ENCODE measurements at places on chromosomes 5 and 9.

GRCh38 chr9:32584784-32585183, 11.8 kb upstream of the NDUFB6 start:
- H3K4me1 ChIP-seq, result no peaks in the 10 kb centered on the region
- H3K36me3 ChIP-seq, result no peaks in the 10 kb centered on the region
- H3K27ac ChIP-seq, result no peak overlapping the region
- H3K4me3 ChIP-seq, result no peak overlapping the region
- no peak for DNase-seq
- no peaks in the 10 kb centered on the region for H3K27me3 ChIP-seq

- no peak for DNase-seq
- H3K4me1 ChIP-seq, result no peaks in the 10 kb centered on the region
- H3K27me3 ChIP-seq, result no peaks in the 10 kb centered on the region
- H3K27ac ChIP-seq, result no peak overlapping the region
- no peak overlapping the region for H3K4me3 ChIP-seq
- no peaks in the 10 kb centered on the region for H3K36me3 ChIP-seq
These were observed 55.9 kb downstream of the RASGEF1C start for GRCh38 chr5:180153099-180153498.

GRCh38 chr9:110330484-110331105, 7.1 kb downstream of the TXNDC8 start:
- H3K27ac ChIP-seq, result no peak overlapping the region
- no peaks in the 10 kb centered on the region for H3K4me1 ChIP-seq

- no peaks in the 10 kb centered on the region for H3K4me1 ChIP-seq
- peaks cover 41% of the 10 kb centered on the region for H3K36me3 ChIP-seq
- H3K27me3 ChIP-seq, result no peaks in the 10 kb centered on the region
- H3K27ac ChIP-seq, result peak overlapping the region; percentile 19
These were observed 58.1 kb downstream of the LRSAM1 start for GRCh38 chr9:127509261-127509954.

- DNase-seq, result no peak
- no peak overlapping the region for H3K27ac ChIP-seq
- H3K36me3 ChIP-seq, result no peaks in the 10 kb centered on the region
- no peaks in the 10 kb centered on the region for H3K4me1 ChIP-seq
These were observed 102.5 kb upstream of the DHFR start for GRCh38 chr5:80757290-80757689.

DNA sequence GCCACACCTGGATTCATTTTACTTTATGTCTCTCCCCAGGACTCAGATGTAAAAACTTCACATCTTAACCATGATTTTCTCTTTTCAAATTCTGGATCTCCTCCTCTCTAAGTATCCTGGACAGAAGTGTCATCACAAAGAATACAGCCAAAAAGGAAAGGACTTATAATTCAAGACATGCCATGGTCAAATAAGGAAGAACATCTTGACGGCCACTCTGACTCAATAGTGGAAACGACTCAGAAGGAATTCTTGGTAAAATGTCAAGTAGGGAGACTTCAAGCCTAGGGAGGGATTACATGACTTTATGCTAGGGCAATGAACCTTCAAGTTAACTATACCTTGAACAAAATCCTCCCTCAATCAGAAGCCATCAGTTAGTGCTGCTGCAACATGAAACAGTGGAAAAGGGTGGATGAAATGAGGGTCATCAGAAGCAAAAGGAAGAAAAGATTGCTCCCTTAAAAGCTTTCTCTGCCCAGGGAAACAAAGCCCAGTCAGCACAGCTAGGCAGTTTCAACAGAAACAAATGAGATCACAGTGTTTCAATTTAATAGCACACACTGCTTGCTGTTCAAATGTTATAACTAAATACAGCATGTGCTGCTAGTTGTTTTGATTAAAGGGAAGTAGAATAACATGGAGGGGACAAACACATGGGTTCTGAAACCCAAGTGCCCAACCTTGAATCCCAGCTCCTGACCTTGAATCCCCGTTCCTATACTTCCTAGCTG, 101.4 kb downstream of the LPAR1 start:
- H3K27ac ChIP-seq, result no peak overlapping the region
- no peak overlapping the region for H3K4me3 ChIP-seq
- no peak for DNase-seq
- no peaks in the 10 kb centered on the region for H3K27me3 ChIP-seq
- H3K4me1 ChIP-seq, result peaks cover 7% of the 10 kb centered on the region

- H3K27me3 ChIP-seq, result no peaks in the 10 kb centered on the region
- H3K4me1 ChIP-seq, result no peaks in the 10 kb centered on the region
These were observed 128.7 kb downstream of the SPOCK1 start for GRCh38 chr5:137370096-137371071.

DNA sequence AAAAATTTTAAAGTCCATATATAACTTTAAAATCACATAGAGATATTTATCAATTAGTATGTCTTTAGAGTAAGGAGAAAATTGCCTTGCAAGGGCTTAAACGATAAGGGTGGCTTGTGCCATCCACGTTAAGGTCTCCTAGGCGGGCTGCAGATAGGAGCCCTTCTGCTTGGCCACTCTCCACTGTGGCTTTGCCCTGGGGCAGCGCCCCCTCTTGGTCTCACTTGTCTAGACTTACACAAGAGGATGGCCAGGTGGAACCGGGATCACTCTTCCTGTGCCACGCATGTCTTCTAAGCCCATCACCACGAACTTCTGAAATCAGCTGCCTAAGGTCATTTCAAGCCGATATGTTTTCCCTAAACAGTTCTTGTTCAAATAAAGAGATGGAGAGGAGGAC, 2.9 kb downstream of the FPGS start:
- DNase-seq, result peak; percentile 67
- no peak overlapping the region for H3K27ac ChIP-seq
- peaks cover 4% of the 10 kb centered on the region for H3K36me3 ChIP-seq
- H3K27me3 ChIP-seq, result no peaks in the 10 kb centered on the region

- no peaks in the 10 kb centered on the region for H3K27me3 ChIP-seq
- H3K36me3 ChIP-seq, result no peaks in the 10 kb centered on the region
These were observed 1244.1 kb upstream of the ACO1 start for GRCh38 chr9:31140316-31140715.

- H3K27ac ChIP-seq, result no peak overlapping the region
- no peaks in the 10 kb centered on the region for H3K4me1 ChIP-seq
- no peaks in the 10 kb centered on the region for H3K27me3 ChIP-seq
These were observed 87.0 kb upstream of the SPRY4 start for GRCh38 chr5:142411656-142412425.

DNA sequence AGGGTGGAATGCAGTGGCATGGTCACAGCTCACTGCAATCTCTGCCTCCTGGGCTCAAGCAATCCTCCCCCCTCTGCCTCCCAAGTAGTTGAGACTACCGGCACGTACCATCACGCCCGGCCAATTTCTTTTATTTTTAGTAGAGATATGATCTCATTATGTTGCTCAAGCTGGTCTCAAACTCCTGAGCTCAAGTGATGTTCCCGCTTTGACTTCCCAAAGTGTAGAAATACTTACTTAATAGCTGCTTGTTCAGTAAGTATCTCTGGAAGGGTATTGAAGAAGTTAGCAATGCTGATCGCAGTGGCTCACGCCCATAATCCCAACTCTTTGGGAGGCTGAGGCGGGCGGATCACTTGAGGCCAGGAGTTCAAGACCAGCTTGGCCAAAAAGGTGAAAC, 35.7 kb upstream of the PLIN2 start:
- no peak overlapping the region for H3K4me3 ChIP-seq
- no peaks in the 10 kb centered on the region for H3K27me3 ChIP-seq
- H3K4me1 ChIP-seq, result peaks cover 13% of the 10 kb centered on the region
- no peaks in the 10 kb centered on the region for H3K36me3 ChIP-seq

DNA sequence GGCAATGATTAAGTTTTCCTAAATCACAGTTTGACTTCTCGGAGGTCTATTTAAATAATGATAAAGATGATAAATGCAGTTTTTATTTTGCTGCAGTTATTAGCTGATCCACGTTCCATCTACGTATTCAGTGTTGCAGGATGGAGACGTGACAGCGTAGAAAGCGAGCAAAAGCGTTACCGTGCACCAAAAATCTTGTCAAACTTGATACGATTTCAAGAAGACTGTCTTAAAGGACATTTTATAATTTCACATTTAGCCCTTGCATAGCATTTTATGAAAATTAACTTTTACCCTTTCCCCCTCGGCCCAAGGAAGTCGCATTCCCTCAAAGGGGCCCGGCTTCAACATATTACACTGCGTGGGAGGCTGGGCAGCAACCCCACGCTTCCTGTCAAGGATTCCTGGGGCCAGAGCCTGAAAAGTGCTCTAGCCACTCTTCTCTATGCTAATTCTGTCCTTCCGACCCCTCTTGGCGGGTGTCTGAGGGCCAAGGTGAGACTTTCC, 7.1 kb upstream of the PURA start:
- H3K36me3 ChIP-seq, result no peaks in the 10 kb centered on the region
- H3K4me1 ChIP-seq, result peaks cover 30% of the 10 kb centered on the region
- peak overlapping the region; percentile 98 for H3K27ac ChIP-seq
- no peak overlapping the region for H3K4me3 ChIP-seq
- no peak for DNase-seq

- no peak for DNase-seq
- H3K27ac ChIP-seq, result no peak overlapping the region
- H3K36me3 ChIP-seq, result no peaks in the 10 kb centered on the region
- no peak overlapping the region for H3K4me3 ChIP-seq
These were observed 43.1 kb upstream of the ELL2 start for GRCh38 chr5:96004754-96005153.

- no peaks in the 10 kb centered on the region for H3K27me3 ChIP-seq
- H3K4me3 ChIP-seq, result no peak overlapping the region
- H3K27ac ChIP-seq, result no peak overlapping the region
- H3K4me1 ChIP-seq, result no peaks in the 10 kb centered on the region
These were observed 50.1 kb downstream of the DRD1 start for GRCh38 chr5:175393897-175394296.

DNA sequence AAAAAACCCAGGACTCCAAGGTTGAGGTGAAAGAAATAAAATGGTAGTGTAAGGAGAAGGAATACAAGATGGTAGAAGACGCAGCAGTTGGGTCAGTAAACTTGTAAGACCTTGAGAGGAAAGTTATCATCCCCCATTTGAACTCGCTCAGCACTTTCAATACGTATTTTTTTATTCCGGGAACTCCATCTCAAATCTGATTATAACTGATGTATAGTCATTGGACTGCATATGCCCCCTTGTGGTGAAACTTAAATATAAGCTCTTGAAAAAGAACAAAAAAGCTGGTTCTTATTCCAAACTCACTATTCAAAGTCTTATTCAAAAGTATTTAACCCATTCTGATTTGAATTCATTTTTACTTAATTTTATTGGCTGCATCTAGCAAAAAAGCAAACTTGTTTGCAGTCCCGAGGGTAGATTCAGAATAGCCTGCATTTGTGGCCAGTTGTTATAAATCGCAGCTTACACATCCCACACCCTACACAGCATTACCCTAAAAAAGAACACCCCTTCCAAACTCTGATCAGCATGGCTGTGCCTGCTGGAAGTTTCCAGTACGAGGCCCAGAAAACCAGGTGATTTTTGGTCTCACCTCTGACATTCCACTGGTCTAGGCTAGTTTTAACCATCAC, 118.0 kb downstream of the ESM1 start:
- no peaks in the 10 kb centered on the region for H3K36me3 ChIP-seq
- no peaks in the 10 kb centered on the region for H3K27me3 ChIP-seq
- H3K27ac ChIP-seq, result no peak overlapping the region
- H3K4me1 ChIP-seq, result peaks cover 5% of the 10 kb centered on the region
- no peak overlapping the region for H3K4me3 ChIP-seq
- no peak for DNase-seq

GRCh38 chr9:20290257-20290656, 332.0 kb downstream of the MLLT3 start:
- no peaks in the 10 kb centered on the region for H3K36me3 ChIP-seq
- no peak for DNase-seq

DNA sequence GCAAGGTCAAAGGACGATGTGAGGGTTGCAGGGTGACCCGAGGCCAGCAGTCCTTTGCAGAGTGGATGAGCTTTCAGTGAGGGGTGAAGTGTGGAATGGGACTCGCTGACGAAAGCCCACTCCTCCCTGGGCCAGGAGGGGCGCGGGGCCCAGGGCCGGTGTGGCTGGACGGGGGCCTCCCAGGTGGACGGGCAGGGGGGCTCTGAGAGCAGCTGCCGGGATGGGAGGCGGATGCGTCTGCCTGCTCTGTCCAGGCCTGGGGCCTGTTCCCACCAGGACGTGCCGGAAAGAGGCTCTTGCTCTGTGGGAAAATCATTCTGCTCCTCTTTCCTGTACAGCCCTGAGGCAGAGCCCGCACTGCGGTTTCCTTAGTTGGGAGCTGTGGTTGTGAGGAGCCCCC, 24.3 kb downstream of the IRX4 start:
- no peak for DNase-seq
- no peak overlapping the region for H3K27ac ChIP-seq
- no peak overlapping the region for H3K4me3 ChIP-seq
- no peaks in the 10 kb centered on the region for H3K4me1 ChIP-seq

- H3K4me3 ChIP-seq, result no peak overlapping the region
- no peaks in the 10 kb centered on the region for H3K36me3 ChIP-seq
- H3K4me1 ChIP-seq, result no peaks in the 10 kb centered on the region
- H3K27ac ChIP-seq, result no peak overlapping the region
- H3K27me3 ChIP-seq, result no peaks in the 10 kb centered on the region
- no peak for DNase-seq
These were observed 212.9 kb downstream of the ARRDC3 start for GRCh38 chr5:91170266-91170665.

- no peak overlapping the region for H3K4me3 ChIP-seq
- H3K27ac ChIP-seq, result no peak overlapping the region
- no peak for DNase-seq
- no peaks in the 10 kb centered on the region for H3K27me3 ChIP-seq
These were observed 2.0 kb upstream of the DBH start for GRCh38 chr9:133634081-133634691.

DNA sequence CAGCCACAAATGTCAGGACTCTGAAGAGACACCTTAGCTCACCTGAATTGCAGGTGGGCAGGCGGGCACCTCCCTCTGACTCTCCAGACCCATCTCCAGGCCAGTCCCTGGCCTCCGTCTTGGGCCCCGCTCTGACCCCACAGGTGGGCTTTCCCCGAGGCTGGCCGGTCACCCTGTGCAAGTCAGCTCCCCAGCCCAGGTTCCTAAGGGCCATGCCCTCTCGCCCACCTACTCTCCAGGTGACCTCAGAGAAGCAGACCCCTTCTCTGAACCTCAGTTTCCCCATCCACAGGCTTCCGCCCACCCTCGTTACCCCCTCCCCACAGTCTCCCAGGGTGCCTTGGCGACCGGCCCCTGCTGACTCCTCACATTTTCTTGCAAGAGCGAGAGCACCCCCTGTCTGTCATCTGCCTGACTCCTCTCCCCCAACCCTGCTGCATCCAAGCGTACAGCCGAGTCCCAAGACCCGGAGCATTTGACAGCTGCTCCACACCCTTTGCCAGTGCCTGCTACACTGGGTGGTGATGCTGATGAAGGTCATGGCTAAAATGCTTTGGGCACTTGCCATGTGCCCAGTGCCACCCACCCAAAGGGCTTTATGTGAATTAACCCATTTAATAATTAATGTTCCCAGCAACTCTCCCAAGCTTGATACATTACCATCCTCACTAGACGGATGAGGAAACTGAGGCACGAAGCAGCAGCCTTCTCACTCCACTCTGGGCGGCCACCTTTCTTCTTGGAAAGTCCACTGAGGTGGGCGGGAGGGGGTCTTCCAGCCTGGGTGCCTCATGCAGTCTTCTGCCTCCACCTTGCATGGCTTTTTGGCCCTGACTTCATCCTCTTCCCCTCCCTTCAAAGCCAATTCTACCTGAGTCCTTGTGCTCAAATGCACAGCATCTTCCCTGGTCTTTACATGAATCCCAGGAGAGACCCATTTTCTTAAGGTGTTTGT, 51.1 kb upstream of the ORM1 start:
- H3K27me3 ChIP-seq, result no peaks in the 10 kb centered on the region
- no peaks in the 10 kb centered on the region for H3K4me1 ChIP-seq
- H3K4me3 ChIP-seq, result no peak overlapping the region
- peak; percentile 62 for DNase-seq

- no peaks in the 10 kb centered on the region for H3K27me3 ChIP-seq
- no peaks in the 10 kb centered on the region for H3K4me1 ChIP-seq
- H3K4me3 ChIP-seq, result no peak overlapping the region
- no peak for DNase-seq
- no peak overlapping the region for H3K27ac ChIP-seq
These were observed 54.5 kb downstream of the ADAMTS12 start for GRCh38 chr5:33837301-33837700.

Measured in body of pancreas (tissue), 4 donors.